Thoracic aorta (tissue), 2 donors: ENCODE measurements at places on chromosomes 6 and 20.

DNA sequence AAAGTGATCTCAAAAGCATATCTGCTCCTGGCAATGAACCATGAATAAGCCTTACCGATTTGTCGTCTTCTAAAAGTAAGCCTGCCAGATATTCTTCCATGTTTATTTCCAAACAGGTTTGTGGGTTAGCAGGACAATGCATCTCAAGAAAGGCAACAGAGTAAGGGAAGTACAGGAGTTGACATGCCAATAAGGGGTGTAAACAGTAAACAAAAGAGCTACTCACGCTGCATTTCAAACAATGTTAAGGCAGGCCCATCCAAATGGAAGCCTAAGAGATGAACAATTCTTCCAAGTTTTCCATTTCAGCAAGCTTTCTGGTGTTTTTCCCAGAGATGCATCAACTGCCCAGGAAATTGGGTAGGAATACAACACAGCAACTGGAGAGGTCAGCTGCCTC lies 27.8 kb upstream of the CRIP3 start:
- no peak for DNase-seq

DNA sequence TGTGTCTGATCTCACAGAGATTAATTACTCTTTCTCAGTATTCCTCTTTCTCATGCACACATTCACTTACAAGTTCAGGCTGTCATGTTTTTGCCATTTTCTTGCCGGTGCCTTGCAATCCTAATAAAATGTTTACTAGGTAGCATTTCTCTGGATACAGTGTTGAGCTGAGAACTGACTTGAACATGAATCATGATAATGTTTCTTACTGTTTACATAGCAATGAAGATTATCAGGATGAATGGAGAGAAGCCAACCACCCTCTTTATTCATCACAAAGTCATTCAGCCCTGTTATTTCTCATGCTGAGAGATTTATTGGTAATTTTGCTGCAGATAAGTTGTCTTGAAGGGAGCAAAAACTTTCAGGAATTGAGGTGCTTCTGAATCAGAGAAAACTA lies 185.5 kb upstream of the ECI2 start:
- DNase-seq, result no peak

DNA sequence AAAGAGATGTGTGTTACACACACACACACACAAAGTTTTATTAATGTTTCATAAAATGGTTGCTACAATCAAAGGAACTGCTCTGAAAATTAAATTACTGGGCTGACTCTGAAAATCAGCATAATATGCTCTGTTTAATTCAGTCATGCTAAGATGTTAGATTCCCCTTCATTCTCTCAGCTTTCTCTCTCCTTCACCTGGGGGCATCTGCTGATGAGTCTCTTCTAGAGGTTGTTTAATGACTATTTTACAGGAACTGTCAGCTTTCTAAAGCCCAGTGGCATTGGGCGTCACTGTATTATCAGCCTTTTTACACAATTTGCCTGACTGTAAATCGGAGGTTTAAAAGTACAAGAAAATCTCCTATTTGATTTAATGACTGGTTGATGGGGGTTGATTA lies 559.7 kb upstream of the POU3F2 start:
- no peak for DNase-seq

GRCh38 chr6:8175046-8175777 lies 72.9 kb upstream of the EEF1E1 start:
- DNase-seq, result no peak

DNA sequence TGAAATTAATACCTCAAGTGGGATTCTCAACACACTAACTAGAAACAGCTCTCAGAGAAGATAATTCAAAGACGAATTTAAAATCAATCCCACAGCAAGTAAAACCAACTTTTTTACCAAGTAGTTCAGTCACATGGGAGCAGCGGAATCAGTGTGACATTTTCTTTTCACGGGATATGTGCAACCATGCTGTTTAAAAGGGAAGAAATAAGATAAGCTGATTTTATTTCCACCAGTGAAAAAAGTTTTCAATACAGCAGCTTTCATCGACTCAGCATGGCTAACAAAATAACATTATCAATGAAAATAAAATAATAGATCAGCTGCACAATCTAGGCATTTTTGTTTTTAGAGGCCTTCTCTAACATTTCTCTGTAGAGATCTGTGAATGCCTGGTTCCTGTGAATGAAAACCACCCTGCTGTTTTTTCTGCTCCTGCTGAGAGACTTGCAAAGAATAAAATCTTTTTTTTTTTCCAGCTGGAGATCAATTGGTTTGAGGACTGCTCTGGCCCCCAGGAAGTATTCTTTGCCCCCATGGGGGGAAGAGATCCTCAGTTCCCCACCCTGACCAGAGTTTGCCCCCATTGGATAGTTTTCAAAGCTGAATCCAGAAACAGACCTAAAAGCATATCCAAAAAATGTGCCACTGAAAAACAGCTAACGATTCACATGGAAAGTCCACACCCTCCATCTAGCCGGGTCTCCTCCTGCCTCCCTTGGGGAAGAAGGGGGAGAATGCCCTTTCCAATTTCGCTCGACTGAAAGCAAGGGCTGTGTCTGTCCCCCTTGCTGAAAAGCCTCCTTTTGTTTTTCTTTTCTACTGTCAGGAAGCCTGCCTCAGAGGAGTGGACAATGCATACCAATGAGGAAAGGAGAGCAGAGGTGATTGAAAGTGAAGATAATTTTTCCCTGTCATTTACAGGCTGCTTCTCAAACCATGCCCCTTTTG lies 317.6 kb downstream of the PRKN start:
- no peak for DNase-seq

DNA sequence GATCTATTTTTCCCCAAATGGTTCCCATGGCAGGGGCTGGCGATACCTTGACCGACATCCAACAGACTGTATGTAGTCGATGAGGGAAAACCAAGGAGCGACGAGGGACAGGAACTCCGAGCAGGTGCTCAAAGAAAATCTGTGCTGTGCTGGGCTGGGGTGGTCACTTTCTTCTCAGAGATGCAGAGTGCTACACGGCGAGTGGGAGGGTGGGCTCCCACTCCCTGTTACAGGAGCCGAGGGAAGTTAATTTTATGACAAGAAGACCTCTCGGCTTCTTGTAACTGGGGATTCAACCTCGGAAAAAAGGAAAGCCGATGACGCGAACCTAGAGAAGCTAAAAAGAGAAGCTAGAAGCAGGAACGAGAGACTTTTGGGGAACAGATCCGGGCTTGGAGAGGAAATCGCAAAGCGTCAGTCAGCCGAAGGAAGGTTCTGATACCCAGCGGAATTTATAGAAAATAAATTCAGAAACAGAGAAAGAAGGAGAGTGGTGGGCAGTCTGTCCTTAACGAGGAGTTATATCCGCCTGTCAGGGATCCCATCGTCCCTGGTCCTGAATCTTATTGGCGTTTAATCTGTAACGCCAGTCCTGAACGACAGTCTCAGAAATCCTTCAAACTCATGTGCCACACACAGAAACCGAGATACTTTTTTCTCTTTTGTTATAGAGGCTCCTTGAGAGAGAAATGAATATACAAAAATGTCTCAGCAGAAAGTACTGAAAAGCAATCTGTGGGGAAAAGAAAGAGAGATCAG lies 84.6 kb upstream of the ZNF322 start:
- DNase-seq, result no peak

GRCh38 chr6:92180090-92180489 lies 1239.3 kb downstream of the EPHA7 start:
- DNase-seq, result no peak

GRCh38 chr6:12221856-12222255 lies 68.3 kb upstream of the EDN1 start:
- DNase-seq, result no peak

GRCh38 chr20:49896204-49896603 lies 19.1 kb downstream of the SPATA2 start:
- no peak for DNase-seq

GRCh38 chr6:108350528-108350927 lies 55.7 kb downstream of the AFG1L start:
- DNase-seq, result no peak

GRCh38 chr6:7273709-7274108 lies 39.3 kb downstream of the SSR1 start:
- DNase-seq, result no peak

- DNase-seq, result no peak
Measured at GRCh38 chr20:21517566-21518277, 3.9 kb upstream of the NKX2-2 start.

DNA sequence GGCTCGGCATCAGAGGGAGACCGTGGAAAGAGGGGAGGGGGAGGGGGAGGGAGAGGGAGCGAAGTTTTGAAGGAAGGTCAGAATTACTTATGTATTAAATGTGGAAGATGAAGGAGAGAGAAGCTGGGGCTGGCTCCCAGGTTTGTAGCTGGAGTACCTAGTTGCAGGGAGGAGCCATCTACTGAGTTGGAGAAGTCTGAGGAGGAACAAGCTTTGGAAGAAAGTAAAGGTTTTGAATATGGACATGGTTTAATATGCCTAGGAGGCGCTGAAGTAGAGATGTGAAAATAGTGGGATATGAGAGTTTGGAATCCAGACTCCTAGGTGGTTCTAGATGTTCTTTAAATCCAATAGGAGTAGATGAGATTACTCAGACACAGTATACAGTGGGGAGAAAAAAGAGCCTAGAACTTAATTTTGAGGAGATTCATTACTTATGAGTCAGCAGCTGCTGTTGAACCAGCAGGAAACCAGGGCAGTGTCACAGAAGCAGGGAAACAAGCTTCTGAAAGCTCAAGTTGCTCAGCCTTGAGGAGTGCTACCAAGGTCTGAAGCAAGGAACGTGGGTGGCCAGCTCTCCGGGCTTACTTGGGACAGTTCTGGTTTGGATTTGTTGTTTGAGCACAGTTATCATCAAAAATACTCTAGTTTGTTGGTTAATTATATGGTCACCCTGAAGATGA lies 149.3 kb downstream of the UTRN start:
- DNase-seq, result no peak

GRCh38 chr20:35611482-35611881 lies 4.1 kb upstream of the SPAG4 start:
- no peak for DNase-seq

DNA sequence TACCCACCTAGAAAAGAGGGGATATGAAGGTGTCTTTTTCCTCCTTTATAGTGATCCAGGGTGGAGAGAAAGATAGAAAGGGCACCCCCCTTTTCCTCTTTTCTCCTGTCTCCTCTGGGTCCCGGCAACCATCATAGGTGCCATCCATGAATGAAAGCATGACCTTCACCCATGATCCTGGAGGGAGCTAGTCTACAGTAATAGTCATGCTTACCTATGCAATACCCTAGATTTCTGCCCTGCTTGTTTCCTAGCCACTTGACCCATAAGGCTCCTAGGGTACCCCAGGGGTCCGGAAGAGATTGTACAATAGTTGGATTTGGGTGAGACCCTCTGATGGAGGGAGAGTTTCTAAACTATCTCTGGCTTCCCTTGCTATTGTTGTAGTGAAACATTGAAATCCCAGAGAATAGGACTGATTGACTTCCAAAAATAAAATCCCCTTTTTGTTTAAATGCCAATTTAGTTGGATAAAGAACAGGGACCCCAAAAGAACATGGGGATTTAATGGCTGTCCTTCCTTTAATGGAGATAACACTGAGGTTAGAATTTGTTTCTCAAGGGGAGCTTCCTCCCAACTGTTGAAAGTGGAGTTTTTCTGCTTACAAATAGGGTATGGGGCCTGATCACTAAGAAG lies 366.8 kb upstream of the KHDRBS2 start:
- no peak for DNase-seq

- DNase-seq, result no peak
Measured at GRCh38 chr6:163823577-163823976, 409.1 kb downstream of the QKI start.

- no peak for DNase-seq
Measured at GRCh38 chr20:15440049-15440820, 1102.8 kb upstream of the FLRT3 start.

DNA sequence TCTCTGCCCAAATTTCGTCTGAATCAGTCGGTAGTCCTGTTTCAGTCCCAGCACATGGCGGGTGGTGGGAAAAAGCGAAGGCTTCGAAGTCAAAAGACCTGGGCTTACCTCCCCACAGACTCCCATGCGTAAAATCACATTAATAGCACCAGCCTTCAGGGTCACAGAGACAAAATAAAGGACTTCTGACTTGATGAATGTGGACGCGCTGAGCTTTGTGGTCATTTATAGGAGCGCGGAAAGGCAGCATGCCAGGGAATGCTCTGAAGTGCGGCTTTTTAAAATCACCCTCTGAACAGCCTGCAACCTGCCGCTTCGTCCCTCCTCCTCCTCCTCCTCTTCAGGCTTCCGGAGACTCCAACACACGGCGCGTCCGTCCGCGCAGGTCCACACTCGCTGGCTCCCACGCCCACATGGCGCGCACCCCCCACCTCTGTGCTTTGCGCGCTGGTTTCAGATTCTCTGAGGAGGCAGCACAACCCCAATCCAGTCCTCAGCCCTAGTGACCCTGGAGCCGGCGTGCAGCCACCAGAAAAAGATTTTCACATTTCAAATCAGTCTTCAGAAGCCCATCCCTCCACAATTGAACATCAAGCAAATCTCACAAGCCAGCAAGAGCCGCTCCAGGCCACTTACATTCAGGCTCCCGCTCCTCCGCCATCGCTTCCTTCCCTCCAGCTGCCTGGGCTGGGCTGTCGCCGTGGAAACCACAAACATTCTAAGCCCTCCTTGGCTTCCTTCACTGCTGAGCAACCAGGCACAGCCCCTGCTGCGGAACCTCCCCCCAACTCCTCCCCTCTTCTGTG lies at the start of gene C6orf118:
Gene C6orf118, minus strand, starts transcription at position 680 of the 806 bp plus-strand sequence. Its CDS starts 19 bp downstream, at position 661.
- no peak for DNase-seq

DNA sequence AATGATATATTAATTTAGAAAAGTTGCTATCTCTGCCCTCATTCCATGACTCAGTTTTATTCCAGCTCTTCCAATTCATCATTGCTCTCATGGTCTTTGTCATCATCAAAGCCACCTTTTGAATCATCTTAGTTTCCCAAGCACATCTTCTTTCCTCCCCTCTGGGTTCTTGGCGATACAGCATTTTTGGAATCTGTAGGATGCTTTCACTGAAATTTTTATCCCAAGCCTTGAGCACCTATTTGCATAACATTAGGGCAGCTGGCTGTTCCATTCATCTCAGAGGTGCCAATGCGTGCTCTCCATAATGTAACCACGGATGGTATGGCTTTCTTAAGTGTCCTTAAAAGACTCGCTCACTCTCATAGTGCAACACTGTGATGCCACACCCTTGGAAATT lies 100.4 kb downstream of the SNX5 start:
- no peak for DNase-seq

GRCh38 chr6:125790358-125791150 lies at the start of gene NCOA7:
TSS of gene NCOA7 (plus strand) at chr6:125790960. CDS start at chr6:125815355, 24,395 bp downstream.
- DNase-seq, result no peak
